Right forelimb (tissue), 1 donor: ENCODE measurements at places on chromosomes 5 and 9.
A peak's percentile ranks its signal among the peaks of the same experiment; 100 is the strongest.

DNA sequence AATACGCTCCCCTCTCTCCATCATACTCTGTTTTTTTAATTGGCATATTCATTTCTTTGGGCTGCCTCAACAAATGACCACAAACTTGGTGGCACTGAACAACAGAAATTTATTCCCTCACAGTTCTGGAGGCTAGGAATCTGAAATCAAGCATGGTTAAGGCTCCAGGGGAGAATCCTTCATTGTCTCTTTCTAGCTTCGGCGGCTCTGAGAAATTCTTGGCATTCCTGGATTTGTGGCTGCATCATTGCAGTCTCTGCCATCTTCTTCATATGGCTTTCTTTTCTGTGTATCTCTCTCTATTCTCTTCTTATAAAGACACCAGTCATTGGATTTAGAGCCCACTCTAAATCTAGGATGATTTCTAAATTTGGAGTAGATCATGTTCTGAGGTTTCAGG is 10.9 kb upstream of the SLC24A2 start:
- no peak for DNase-seq

DNA sequence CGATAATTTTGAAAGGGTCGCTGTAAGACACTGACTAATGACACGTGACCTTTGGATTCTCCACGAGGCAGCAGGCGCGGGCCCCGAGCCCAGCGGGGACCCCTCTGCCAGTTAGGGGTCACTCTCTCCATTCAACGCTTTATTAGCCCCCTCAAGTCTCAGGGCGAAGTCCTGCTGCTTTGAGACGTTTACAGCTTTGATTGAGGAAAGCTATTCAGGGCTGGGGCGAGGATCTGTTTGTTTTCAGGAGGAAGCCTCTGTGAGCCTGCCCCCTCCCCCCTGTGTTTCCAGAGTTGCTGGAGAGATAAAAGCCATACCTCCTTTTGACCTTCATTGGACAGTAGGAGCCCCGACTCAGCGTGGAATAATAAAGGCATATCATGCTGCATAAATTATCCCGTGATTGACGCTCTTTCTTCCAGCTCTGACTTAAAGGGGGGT is 31.4 kb upstream of the MSX2 start:
- no peak for DNase-seq

DNA sequence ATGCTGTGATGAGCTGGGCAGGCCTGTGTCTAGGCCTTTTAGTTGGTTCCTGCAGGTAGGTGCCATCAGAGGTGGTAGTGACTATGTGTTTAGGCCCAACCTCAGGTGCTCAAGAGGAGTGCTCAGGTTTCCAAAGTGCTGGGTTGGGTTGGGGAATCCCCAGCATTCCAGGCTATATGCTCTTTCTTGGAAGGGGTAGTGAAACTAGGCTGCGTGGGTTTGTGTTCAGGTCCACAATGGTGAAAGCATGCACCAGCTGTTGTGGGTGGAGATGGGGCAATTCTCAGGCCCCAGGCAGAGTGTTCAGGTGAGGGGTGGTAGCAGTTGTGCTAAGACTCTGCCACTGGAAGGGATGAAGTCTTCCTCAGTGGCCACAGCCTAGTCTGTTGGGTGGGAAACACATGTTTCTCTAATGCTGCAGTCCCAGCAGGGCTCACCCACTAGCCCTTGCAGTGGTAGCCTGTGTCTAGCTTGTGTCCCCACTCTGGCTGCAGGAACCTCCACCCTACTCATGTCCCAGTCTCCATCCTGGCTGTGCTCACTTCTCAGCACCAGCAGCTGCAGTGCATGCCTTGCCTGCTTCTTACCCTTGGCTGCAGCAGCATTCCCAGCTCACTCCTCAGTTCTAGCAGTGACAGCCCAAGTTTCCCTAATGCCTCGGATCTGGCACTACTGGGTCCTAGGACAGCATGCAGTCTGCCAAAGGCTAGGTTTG is 78.9 kb downstream of the FAM170A start:
- DNase-seq, result no peak

GRCh38 chr5:134555890-134556311 is 30.4 kb downstream of the JADE2 start:
- no peak for DNase-seq

DNA sequence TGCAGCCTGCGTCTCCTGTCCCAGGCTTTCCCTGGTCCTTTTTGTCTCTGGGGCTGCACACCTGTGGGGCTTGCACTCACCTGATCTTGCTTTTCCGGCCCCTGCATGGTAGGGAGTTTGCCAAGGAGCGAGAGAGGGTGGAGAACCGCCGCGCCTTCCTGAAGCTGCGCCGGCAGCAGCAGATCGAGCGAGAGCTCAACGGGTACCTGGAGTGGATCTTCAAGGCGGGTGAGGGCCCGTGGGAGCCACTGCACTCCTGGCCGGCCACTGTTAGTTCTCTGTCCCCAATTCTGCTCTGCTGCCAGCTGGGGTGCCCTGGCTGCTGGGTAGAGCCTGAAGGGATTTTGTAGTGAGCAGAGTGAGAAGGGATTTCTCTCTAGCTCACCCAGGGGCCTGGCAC is 78.0 kb downstream of the CACNA1B start:
- no peak for DNase-seq

GRCh38 chr9:130172858-130173665 is 858 bp downstream of the NCS1 start:
- peak; percentile 57 for DNase-seq

- peak; percentile 5 for DNase-seq
These were observed 127.2 kb downstream of the ENTREP1 start for GRCh38 chr9:69452110-69452782.

DNA sequence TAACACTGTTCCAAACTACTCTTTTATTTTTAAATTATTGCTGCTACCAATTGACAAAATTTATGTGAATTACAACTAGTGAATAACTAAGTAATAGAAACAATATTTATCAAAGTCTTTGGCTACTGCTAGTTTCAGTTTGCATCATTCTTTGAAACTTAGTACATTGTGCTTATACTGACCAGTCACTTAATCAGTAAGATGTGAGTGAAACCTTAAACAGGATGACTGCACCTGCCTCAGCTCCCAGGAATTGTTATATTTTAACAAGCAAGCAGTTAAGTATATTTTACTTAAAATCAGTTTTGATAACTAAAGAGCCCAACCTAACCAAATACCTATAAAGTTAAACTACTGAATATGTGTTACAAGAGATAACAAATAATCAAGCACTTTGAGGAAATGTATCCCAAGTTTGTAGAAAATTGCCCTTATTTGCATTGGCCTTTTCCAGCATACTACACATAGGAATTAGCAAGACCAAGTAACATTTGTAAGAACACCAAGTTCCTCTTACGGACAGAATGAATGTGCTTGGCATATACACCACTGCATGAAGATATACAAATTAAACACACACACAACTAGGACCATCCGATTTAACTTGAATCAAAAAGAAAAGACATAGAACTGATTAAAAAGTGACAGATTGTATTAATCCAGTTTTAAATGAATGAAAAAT is 545.5 kb upstream of the DAB2 start:
- no peak for DNase-seq

DNA sequence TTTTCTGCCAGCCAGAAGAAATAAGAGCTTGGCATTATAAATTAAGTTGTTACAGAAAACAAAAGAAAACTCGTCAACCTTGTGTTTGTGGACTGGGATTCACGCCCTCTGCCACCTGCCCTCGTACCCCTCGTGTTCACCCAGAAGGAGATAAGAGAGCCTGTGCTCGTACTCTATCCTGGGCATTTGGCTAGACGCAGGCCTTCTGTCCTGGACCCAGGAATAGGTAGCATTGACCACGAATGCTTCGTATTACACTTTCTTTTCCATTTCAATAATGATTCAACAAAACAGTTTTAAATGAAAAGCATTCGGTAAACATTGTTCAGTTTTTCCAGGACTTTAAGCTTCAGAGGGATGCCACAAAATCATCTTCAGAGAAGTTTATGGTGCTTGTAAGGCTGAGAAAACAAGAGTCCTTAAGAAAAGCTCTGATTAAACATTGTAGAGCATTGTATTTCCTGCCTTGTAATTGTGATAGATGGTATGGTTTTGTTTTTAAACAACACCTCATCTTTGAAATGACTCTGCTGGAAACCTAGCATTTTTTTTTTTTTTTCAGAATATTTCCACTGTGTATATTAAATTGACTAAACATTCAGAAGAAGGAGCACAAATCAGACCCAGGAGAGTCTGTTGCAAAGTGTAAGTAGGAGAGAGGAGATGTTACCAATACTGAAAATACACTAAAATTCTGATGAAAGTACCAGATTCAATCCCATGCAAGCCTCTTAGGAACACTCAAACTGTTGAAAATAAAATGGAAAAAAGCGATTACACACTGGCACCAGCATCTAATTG is 27.6 kb downstream of the MTX3 start:
- DNase-seq, result no peak

- no peak for DNase-seq
These were observed 48.1 kb upstream of the NREP start for GRCh38 chr5:111805071-111805470.

GRCh38 chr5:181259974-181260719 is 796 bp downstream of the TRIM52 start:
- DNase-seq, result no peak

- no peak for DNase-seq
These were observed 121.1 kb upstream of the ASTN2 start for GRCh38 chr9:117535973-117536372.

DNA sequence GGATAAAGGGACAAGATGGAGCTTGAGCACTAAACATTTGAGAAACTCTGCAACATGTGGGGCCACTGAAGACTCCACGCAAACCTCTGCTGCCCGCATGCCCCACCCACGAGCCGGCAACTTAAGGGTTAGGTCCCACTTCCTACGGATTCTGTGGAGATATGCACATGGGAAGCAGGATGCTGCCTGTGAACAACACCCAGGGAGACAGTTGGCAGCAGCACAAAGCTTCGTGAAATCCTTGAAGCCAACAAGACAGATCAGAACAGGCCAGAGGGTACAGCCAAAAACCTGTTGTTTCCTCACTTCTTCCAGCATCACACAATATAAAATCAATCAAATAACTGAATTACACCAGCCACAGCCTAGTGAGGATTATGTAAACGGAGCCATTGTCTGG is 270.4 kb downstream of the ENC1 start:
- DNase-seq, result no peak

- DNase-seq, result no peak
These were observed 27.0 kb downstream of the OSMR start for GRCh38 chr5:38872826-38873225.

GRCh38 chr9:28868228-28868990 is 1295.1 kb upstream of the C9orf72 start:
- DNase-seq, result no peak

- DNase-seq, result no peak
These were observed 155.7 kb upstream of the SH3GL2 start for GRCh38 chr9:17422994-17423680.

DNA sequence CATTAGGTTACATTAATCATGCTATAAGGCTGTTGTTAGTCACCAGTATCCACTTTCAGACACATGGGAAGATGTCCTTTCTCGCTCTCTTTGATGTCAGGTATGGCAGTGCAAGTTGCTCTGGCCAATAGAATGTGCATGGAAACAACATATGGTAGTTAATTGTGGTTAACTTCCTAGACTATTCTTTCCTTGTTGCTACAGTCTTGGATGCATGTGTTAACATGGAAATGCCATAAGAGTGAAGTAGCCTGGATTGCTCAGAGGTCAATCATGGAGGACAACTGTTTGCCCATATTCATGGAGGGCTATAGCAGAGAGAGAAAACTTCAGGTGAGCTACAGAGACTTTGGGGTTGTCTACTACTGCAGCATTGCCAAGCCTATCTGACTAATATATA is 245.8 kb upstream of the GAS1 start:
- no peak for DNase-seq
